ENCODE measurements at places on chromosomes 6 and 20. TPM values are rescaled to one million over a fixed set of nuclear protein-coding genes. Genes with fewer than 3 reads are reported as not detected.

Gene NKAIN2
- 0.13 TPM for total RNA-seq

DNA sequence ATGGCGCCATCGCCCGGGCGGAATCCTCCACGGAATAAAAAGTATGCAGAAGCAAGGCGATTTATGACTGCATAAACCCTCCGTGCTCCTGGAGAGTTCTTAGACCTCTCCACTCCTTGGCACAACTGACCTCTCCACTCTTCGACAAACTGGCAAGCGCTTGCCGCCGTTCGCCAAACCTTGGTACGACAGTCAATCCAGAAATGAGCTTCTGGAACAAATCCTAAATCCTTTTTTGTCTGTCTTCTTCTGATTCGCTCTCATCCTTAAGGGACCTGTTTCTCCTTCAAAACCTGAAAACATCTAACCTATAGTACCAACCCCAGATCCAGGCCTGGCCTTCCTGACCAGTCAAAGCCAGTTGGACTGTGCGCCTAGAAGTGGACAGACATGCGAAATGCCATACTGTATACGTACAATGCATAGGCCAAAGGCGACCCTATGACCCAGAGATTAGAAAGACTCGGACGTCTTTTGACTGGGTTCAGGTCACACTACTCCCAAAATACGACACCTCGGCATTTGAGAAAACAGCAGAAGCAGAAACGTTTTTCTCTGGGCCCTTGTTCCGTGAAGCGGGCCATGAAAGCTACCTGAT lies 59.4 kb downstream of the TRIM27 start:
- no peak for DNase-seq
- no peaks in the 10 kb centered on the region for H3K36me3 ChIP-seq
- H3K27me3 ChIP-seq, result peaks cover 13% of the 10 kb centered on the region
- H3K4me1 ChIP-seq, result peaks cover 14% of the 10 kb centered on the region
- H3K27ac ChIP-seq, result peak overlapping the region; percentile 95

DNA sequence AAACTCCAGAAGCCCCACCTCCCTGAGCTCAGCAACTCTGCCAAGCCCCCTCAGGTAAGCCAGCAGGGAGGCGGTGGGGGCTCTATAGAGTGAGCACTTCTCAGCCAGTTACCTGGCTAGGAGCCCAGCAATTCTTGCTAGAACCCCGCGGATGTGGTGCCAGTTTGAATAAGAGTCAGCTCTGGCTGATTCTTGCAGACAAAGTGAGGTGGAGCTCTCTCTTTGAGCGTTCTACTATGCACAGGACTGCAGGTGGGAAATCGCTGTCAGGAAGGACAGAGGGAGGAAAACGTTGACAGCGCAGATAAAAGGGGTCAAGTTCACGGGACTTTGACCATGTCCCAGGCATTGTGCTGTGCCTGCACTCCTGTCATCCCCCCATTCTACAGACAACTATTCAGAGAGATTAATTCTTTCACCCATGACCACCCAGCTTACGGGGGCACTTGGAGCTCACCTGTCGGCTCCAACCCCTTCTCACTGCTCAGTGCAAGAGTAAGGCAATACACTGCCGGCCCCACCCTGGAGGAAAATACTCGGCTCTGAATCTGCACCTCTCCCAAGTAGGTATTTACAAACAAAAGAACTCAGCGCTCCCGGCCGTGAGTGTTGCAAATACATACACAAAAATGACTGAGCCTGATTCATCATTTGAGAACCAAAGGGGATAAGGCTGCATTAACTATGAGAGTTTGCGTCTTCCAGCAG lies 92.9 kb downstream of the ANKRD60 start:
- no peaks in the 10 kb centered on the region for H3K36me3 ChIP-seq
- no peak overlapping the region for H3K4me3 ChIP-seq
- peaks cover 42% of the 10 kb centered on the region for H3K27me3 ChIP-seq
- no peak overlapping the region for H3K27ac ChIP-seq
- peaks cover 58% of the 10 kb centered on the region for H3K4me1 ChIP-seq

DNA sequence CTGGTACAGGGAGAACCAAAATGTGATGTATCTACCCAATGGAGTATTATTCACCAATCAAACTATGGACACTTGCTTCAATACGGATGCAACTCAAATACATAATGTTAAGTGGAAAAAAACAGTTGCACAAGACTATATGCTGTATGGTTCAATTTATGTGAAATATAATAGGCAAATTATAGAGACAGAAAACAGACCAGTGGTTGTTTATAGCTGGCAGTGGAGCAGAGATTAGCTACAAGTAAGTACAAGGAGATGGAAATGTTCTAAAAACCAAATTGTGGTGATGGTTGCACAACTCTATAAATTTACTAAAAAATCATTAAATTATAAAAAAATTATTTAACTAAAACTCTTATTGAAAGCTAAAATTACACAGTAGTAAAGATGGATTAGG lies 113.2 kb downstream of the PRDM1 start:
- H3K4me1 ChIP-seq, result peaks cover 9% of the 10 kb centered on the region
- DNase-seq, result no peak

GRCh38 chr6:117533775-117534174 lies 51.3 kb downstream of the DCBLD1 start:
- no peak overlapping the region for H3K27ac ChIP-seq
- DNase-seq, result no peak
- H3K4me1 ChIP-seq, result peaks cover 33% of the 10 kb centered on the region

- peaks cover 7% of the 10 kb centered on the region for H3K4me1 ChIP-seq
- H3K27me3 ChIP-seq, result no peaks in the 10 kb centered on the region
- H3K27ac ChIP-seq, result no peak overlapping the region
Measured at GRCh38 chr6:37162740-37163139, 7.2 kb upstream of the PIM1 start.

- DNase-seq, result no peak
- H3K27me3 ChIP-seq, result no peaks in the 10 kb centered on the region
- H3K36me3 ChIP-seq, result no peaks in the 10 kb centered on the region
- peaks cover 34% of the 10 kb centered on the region for H3K4me1 ChIP-seq
Measured at GRCh38 chr6:139605350-139605749, 230.9 kb upstream of the CITED2 start.
